ENCODE measurements at places on chromosomes 3 and 15.

- DNase-seq: no peak
Measured at GRCh38 chr15:74201710-74202420, 722 bp downstream of the STRA6 start.

DNA sequence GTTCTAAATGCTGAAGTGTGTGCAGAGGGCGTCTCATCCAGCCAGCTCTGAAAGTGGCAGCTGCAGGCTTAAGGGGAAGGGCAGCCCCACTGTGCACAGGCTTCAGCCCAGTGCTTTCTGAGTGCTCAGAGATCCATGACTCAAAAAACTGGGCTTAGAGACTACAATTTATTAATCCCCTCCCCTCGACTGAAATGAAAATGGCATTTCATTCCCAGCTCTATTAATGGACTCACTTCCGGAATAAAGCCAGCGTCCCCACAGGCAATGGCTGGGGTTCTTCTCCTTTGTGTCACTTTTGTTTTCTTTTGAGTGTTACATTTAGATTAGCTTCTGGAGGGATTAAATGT lies 55.5 kb upstream of the PLXNA1 start:
- DNase-seq: no peak

GRCh38 chr3:66196633-66197032 lies 24.2 kb upstream of the SLC25A26 start:
- DNase-seq: no peak

DNA sequence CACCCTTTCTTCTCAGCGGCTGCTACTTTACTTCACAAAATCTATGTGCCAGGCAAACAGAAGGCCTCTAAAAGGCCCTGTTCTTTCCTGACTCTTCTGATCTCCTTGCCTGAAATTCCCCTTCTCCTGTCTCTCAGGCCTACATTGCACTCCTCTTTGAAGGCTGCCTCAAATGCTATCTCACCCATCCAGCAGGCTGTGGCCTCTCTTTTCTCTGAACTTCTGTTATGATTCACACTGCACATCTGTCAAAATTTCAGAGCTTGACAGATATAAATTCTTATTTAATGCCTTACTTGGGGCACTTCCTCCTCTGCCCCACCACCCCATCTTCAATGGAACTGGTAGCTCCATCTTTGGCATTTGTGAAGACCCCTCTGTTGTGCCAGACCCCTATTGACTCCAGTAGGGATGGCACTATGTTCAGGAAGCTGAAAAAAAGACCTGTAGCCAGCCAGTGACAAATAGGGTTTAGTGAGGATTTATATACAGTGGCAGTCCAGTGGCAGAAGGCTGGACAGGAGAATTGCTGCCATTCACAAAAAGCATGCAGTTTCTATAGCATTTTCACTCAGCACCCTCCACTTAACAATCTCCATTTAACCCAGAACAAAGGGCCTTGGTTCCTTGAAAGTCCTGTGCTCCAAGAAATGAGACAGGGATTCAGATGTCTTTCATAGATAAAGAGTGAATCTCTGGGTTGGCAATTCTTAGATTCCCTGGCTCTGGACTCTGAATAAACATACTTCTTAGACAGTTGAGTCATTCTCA lies 415.8 kb upstream of the GRM7 start:
- no peak for DNase-seq

DNA sequence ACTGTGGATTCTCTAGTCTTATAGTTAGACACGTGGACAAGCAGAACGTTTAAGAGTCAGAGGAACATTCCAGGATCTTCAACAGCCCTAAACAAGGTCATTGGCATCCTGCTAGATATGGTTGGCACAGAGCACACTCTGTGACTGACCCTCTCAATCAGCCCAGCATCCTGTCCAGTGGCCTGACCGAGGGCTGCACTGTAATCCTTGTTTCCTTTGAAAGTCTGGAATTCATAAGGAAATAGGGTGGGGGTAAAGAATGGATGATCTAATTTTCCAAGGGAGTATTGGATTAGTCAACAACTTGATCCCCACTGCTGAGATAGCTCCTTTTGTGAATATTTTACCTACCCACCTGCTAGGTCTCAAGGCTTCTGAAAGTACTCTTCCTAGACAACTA lies 94.5 kb upstream of the DLG1 start:
- DNase-seq: peak; percentile 30

DNA sequence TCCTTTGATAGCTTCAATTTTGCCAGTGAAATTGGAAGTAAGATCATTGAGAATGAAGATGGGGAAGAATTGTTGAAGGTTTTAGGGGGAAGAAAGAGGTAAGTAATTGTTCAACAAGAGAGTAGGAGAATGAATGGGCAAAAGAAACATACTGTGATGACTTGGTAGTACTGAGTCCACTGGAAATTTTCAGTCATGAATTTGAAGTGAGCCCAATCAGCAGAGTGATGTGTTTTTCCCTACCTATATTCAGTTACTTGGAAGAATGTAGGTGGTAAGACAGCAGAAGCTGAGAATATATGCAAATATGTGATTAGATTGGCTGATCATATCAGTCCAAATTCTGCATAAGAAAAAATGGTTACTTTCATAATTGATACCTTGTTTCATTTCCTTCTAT lies 569.6 kb downstream of the AGBL1 start:
- DNase-seq: no peak
